ENCODE measurements at places on chromosomes 11 and 22. TPM values are rescaled to one million over a fixed set of nuclear protein-coding genes. Genes with fewer than 3 reads are reported as not detected.

DNA sequence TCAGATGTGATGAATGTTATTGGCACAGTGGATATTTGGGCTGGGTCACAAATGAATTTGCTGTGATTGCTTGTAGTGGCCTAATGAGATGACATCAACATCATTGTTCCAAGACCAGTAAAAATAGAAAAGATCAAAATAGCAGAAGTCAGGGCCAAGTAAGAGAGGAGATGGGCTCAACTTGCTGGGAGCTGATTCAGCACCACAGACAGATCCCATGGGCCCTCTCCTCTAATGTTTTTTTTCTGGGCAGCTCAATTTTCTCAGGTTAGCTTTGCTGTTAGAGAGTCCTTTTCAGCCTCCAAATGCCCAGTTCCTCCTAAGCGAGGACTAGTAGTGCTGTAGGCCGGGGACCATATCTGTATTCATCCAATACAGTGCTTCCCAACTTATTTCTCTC is 86.0 kb upstream of the IZUMO1R start:
- no peak for DNase-seq

GRCh38 chr11:57586711-57587245 is 10.7 kb upstream of the SERPING1 start:
- no peak for DNase-seq

DNA sequence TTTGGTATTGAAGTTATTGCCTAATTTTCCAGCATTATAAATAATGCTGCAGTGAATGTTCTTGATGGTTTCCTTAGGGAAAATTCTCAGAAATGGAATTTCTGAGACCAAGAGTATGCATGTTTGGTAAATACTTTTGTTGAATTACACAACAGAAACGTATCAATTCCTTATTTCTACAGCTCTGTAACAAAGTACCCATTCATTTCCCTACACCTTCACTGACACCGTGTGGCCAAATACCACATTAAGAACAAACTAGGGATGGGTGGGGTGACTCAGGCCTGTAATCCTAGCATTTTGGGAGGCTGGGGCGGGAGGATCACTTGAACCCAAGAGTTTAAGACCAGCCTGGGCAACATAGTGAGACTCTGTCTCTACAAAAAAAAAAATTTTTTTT is 21.8 kb downstream of the MCAM start:
- no peak for DNase-seq

DNA sequence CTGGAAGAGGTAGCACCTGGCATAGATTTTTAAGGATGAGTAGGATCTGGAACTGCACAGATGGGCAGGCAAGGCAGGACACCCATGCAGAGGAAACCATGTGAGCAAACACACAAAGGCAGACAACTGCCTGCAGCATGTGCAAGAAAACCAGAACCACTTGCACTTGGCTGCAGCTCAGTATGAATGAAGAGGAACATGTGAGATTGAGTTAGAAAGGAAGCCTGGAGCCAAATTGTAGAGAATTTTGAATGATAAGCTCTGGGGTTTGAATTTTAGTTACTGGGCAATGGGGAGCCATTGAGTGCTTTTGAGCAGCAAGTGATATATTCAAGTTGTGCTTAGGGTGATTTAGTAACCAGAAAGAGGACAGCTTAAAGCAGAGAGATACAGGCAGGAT is 583.4 kb downstream of the SOX6 start:
- no peak for DNase-seq

- no peak for DNase-seq
These were observed 41.7 kb downstream of the C11orf58 start for GRCh38 chr11:16780146-16780545.

DNA sequence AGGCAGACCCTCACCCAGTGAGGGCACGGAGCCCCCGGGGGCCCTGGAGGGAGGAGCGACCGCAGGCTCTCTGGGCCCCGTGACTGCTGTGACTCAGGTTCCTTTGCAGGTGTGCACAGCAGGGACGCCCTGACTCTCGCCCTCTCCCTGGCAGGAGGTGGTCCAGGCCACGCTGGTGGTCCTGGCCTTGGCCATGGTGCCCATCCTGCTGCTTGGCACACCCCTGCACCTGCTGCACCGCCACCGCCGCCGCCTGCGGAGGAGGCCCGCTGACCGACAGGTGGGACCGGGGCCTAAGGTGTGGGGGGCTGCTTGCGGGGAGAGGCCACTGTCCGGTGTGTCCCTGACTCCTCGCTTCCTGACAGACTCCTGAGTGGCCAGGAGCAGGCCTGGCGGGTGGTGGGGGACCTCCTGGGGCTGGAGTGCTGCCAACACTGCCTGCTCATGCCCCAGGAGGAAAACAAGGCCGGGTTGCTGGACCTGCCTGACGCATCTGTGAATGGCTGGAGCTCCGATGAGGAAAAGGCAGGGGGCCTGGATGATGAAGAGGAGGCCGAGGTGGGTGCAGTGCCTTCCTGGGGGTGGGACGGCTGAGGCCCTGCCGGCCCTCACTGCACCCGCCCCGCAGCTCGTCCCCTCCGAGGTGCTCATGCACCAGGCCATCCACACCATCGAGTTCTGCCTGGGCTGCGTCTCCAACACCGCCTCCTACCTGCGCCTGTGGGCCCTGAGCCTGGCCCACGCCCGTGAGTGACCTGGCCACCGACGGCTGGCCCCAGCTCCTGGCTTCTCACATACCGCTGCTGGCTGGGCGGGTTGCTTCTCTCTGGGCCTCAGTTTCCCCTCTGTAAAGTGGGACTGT is 10.9 kb downstream of the TCIRG1 start:
- no peak for DNase-seq

CABP4 gene
- 3.0 TPM for total RNA-seq

C22orf42 gene
- not detected for total RNA-seq

RAB1B gene
- total RNA-seq, result 145 TPM

PKDREJ gene
- total RNA-seq, result not detected

SCN3B gene
- not detected for total RNA-seq
